Activated naive CD4-positive, alpha-beta T cell (primary cell): ENCODE measurements at places on chromosomes 11 and 22.
A peak's percentile ranks its signal among the peaks of the same experiment; 100 is the strongest.

DNA sequence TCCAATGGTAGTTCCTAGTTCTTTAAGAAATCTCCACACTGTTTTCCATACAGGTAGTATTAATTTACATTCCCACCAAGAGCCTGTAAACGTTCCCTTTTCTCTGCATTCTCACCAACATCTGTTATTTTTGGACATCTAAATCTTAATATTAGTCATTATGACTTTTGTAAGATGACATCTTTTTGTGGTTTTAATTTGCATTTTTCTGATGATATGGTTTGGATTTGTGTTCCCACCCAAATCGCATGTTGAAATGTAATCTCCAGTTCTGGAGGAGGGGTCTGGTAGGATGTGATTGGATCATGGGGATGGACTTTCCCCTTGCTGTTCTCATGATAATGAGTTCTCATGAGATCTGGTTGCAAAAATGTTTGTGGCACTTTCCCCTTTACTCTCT is 89.0 kb downstream of the MUC15 start:
- DNase-seq = no peak

DNA sequence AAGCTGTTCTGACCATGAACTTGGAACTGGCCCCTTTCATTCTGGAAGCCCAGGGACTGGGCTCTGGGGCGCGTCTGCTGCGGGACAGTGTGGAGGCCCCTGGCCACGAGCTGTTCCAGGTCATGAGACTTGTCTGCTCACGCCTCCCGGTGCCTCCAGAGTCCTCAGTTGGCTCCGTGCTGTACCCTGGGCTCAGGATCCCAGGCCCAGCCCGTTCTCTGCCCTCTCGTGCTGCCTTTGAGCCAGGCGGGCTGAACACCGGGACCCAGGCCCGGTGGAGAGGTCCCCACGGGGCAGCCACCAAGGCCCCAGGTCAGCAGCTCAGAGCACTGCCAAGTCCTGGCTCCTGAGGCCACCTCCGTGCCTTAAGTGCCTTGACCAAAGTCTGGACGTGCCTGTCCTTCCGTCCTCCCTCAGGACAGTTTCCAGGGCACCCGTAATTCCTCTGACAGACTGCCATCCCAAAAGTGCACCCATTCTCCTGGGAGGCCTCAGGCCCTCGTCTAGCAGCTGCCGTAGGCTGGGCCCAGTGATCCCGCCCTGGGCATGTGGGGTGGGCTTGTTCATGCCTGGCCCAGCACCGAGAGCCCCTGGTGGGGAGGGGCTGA is 36.3 kb upstream of the PPARA start:
- DNase-seq = no peak

DNA sequence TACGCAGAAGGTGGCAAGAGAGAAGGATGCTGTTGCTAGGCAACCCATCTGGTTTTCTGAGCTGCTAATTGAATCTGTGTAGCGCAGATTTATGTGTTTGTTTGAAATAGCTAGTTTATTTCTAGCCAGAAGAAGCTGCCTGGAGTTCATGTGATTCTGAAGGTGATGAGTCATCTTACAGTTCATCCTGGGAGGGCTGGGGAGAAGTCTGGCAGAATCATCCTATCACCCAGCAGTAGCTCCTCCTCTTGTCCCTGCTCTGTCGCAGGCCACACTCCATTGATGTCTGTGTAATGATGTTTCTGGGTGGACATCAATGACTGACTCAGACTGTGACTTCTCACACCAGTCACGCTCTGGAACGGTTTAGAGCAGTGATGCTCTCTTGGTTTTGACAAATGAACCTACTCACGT is 4.8 kb upstream of the FBXO7 start:
- no peak for DNase-seq

DNA sequence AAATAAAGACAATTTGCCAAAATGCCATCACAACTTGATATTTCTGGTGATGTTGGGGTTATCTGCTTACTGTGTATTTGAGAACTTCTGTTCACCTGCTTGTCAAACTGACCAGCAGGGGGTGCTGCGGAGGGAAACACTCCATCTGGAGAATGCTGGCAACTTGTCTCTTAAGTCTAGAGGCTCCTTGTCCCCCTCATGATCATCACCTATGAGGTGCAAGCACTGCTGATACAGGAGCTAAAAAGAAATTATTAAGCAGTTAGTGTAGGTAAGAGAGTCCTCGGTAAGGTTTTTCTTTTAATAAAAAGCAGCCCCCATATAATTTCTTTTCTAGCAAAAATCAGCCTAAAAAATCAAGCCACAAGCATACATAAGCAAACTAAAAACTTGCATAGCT is 32.7 kb upstream of the GLYATL1B start:
- peak; percentile 76 for DNase-seq

GRCh38 chr11:128890543-128891368 is at the start of gene KCNJ5:
Gene KCNJ5, plus strand, starts transcription at chr11:128891356. Its CDS starts 19,918 bp downstream, at chr11:128911274.
- DNase-seq = no peak

- peak; percentile 11 for DNase-seq
These were observed at the start of gene MN1 for GRCh38 chr22:27801616-27802345. Gene MN1, minus strand, starts transcription at chr22:27801756. Its CDS starts 1,213 bp downstream, at chr22:27800543.

- no peak for DNase-seq
These were observed 11.9 kb downstream of the CLPB start for GRCh38 chr11:72422414-72422813.

DNA sequence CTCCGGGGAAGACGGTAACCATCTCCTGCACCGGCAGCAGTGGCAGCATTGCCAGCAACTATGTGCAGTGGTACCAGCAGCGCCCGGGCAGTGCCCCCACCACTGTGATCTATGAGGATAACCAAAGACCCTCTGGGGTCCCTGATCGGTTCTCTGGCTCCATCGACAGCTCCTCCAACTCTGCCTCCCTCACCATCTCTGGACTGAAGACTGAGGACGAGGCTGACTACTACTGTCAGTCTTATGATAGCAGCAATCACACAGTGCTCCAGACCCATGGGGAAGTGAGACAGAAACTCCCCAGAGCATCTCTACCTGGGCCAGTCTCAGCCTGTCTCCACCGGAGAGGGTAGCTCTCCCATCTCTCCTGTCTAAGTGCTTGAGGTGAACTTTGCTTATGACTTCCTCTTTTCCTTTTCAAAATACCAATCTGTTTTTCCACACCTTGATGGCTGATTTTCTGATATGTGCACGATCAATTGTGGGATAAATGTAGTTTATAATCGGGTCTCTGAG is 48.5 kb upstream of the VPREB1 start:
- DNase-seq = no peak

DNA sequence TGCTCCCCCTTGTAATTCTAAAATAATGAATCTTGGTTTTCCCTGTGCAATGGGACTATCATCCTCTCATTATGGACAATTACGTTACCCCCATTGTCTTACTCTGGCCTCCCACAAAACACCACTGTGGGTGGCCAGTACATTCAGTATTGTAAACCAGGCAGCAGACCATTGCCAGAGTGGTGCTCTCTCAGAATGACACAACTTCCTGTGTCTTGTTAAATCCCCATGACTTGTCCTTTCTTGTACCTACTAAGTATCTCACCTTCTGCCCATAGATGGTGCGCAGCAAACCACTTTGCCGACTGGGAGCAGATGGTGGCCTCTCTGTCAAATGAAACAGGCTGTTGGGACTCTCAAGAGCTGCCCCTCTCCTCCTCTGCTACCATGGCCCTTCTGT is 287.1 kb upstream of the RAG2 start:
- no peak for DNase-seq

DNA sequence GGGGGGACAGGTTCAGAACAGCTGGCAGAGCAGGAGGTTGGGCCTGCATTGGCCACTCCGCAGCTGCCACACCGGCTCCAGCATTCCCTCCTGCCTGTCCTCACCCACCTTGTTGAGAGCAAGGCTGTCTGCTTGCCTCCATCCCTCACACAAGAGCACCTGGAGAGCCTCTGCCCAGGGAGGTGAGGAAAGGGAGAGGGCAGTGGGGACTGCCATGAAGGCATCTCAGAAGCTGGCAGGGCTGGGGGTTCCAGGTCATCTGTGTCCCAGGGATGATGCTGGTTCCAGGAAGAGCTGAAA is 27.1 kb downstream of the RSPH14 start:
- no peak for DNase-seq

- no peak for DNase-seq
These were observed 133.6 kb upstream of the PLET1 start for GRCh38 chr11:112394304-112394703.

DNA sequence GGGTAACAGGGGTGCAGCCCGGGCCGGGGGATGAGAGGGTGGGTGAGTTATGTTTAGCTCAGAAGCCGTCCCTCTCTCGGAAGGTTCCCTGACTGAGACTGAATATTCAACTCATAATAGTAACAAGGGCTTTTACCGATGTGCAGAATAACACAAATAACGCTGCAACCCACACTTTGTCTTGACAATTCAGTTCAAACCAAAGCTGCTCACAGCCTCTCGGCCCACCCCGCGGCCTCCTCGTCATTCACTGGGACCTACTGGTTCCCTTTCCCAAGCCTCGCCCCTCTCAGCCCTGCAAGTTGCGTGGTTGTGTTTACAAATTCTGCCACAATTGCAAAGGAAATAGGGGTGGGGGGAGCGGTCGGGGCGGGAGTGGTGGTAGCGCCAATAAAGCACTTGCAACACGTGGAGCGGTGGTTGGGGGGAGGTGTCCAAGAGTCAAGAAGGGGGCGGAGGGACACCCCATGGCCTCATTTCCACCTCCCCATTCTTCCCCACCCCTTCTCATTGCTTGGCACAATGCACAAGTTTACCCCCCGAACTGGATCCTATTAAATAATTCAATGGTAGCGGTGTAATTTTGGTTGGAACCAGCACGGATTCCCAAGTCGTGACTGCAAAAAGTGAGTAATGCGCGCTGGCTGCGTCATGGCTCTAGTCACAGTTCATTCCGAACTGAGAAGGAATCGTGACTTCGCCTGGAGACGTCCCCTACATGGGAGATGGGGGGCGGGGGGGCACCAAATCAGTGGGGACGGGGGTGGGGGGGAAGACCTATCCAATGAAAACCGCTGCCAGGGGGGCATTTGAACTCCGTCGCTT is 102.0 kb upstream of the HSD17B12 start:
- no peak for DNase-seq

GRCh38 chr11:36130401-36130800 is 158.8 kb downstream of the COMMD9 start:
- DNase-seq = no peak

GRCh38 chr11:28659716-28660348 is 551.6 kb downstream of the METTL15 start:
- no peak for DNase-seq

- no peak for DNase-seq
These were observed 76.8 kb downstream of the C11orf58 start for GRCh38 chr11:16815047-16815767.

- no peak for DNase-seq
These were observed 29.9 kb downstream of the GAL start for GRCh38 chr11:68714060-68714856.

DNA sequence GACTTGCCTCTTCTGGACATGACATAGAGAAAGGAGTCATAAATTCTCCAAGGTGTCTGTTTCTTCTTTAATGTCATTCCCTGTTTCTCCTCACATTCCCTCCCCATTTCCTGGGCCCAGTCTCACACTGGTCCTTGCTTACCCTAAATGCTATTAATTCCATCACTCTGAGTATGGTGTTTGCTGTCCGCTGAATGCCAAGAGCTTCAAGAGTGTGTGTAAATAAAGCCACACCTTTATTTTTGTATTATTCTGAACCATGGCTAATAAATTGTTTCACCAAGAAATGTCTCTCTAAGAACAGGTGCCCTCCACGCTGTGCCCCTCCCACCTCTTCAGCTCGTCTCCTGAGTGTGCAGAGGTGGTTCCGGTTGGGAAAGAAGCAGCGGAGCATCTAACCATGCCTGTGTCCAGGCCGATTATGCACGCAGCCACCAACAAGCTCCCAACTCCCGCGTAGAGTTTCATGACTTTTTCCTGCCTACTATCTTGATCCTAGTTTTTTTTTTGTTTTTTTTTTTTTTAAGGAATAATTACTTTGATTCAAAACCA is 8.6 kb downstream of the TMEM121B start:
- DNase-seq = no peak

DNA sequence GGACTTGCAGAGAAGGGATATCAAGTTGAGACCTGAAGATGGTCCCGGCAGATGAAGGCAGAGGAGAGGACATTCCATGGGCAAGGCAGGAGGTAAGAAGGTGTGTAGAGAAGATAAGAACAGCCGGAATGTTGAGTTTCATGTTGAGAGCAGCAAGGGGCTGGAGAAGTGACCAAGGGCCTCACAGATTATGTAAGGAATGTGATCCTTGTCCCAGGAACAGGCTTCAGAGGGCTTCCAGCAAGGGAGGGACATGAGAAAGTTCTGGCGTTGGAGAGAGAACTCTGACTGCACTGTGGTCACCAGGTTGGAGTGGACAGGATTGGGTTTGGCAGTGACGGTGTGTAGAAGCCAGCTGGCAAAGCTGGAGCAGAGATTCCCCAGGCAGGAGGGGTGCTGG is 27.6 kb upstream of the PPFIA1 start:
- DNase-seq = no peak

GRCh38 chr11:102985850-102986249 is 30.3 kb upstream of the MMP13 start:
- no peak for DNase-seq

DNA sequence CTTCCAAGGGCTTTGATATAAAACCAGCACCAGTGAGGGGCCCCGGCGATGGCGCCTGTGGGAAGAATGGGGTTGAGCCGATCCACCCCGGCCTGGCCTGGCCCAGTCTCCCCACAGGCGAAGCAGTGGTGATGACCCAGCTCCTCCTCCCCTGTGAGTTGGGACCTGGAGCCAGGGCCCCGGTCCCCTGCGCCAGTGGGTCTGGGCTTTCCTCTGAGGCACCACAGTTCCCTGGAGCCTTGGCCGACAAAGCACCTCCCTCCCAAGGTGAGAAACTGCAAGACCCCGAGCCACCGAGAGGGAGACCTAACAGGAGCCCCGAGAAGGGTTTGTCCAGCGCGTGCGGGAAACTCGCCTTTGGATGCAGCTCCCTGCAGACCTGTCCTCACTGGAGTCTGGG is 942.9 kb downstream of the BRD1 start:
- no peak for DNase-seq

DNA sequence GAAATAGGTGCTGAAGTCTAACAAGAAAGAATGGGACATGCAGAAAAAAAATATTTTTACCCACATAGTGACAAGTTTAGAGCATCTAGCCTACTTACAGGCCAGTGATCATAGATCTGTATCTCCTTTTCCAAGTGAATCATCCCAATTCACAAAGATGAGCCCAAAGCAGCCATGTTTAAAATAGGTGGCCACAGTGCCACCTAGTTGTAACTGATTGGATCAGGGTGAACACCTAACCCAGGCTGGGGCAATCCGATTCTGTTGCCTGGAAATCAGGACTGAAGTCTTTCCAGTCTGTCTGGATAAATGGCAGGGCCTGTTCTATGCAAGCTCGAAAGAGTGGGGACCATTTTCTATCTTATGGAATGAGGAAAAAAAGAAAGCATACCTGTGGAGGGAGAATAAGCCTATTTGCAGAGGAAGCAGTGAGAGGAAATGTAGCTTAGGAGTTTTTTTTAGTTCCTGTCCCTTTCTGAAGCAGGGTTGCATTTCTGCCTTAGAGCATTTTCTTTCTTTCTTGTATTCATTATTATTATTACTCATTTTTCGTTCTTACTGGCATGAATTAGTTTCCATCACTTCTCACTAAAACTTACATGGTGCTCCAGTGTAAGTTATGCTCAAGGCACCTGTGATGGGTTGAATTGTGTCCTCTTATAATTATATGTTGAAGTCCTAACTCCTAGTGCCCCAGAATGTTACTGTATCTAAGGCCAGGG is 113.2 kb upstream of the RAG2 start:
- no peak for DNase-seq

- DNase-seq = no peak
These were observed 5.9 kb upstream of the MRGPRF start for GRCh38 chr11:69018924-69019323.
